ENCODE measurements at places on chromosomes 6 and 20.

GRCh38 chr6:85419046-85419759, 30.7 kb upstream of the NT5E start:
- DNase-seq, result no peak

DNA sequence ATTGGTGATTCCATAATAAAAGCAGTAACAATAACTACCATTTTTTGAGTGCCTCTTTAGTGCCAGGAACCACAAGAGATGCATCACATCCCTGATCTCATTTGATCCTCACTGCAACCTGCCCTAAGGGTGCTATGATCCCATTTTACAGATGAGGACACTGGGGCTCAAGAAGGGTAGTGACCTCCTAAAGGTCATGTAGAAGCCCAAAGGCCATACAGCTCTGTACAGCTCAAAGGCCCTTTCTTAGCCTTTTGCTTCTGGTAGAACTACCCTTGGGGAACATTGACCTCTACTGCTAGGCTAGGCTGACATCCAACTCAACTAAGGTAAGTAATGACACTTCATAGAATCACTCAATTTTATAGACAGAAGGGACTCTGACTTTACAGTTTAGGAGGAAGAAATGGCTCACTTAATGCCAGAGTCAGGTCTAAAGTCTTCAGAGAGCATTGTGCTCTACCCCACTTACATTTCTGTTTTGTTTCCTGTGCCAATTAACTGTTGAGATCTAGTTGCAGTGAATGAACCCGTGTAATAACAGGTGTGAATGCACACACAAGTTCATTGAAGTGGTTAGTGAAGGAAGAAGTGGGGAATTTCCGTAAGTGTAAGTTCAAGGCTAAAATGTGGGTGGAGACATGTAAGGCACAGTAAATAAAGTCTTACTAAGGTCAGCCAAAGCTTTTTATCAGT, 10.7 kb downstream of the SLC9A8 start:
- DNase-seq, result no peak

DNA sequence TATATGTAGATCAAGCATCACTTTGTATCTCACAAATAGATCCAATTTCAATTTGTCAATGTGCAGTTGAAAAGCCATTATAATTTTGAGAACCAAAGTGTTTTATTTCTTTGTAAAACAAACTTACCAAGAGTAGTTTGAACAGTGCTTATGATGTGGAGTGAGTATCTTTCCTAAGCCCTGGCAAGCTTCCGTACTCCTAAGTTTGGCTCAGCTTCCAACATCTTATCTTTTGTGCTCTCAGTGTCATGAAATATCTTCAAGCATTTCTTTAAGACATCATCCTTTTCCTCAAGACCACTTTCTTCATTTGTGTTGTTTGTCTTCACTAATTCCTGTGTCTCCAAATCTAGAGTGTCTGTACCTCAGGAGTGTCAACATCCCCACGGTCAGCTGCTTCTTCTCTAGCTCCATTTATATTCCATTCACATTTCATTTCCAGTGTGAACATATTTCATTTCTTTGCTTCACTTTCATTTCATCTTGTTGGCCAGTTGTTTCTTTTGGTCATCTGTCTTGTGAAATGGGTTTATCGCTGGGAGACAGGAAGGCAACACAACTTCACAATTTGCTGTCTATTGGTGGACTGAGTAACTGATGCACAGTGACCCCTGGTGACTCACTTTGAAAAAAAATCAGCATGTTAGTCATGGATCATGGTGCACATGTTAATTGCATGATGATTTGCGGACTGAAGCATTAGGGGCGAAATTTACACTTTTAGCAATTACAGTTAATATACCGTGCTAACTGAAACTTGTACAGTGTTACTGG, 36.9 kb downstream of the SLC24A3 start:
- DNase-seq, result no peak

DNA sequence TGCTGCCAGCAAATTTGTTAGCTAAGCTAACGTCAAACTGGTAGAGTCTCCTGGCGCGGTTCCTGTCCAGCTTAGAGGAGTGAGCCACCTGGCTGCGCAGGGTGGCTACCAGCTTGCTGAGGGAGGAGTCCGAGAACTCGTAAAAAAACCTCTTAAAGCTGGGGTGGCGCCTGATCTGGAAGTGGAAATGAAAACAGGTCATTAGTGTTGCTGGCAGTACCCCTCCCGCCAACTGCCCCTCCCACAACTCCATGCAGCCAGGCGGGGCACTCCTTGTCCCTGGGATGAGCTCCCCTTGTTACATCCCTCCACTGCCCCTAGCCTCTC, 17.3 kb downstream of the BNIP5 start:
- no peak for DNase-seq

DNA sequence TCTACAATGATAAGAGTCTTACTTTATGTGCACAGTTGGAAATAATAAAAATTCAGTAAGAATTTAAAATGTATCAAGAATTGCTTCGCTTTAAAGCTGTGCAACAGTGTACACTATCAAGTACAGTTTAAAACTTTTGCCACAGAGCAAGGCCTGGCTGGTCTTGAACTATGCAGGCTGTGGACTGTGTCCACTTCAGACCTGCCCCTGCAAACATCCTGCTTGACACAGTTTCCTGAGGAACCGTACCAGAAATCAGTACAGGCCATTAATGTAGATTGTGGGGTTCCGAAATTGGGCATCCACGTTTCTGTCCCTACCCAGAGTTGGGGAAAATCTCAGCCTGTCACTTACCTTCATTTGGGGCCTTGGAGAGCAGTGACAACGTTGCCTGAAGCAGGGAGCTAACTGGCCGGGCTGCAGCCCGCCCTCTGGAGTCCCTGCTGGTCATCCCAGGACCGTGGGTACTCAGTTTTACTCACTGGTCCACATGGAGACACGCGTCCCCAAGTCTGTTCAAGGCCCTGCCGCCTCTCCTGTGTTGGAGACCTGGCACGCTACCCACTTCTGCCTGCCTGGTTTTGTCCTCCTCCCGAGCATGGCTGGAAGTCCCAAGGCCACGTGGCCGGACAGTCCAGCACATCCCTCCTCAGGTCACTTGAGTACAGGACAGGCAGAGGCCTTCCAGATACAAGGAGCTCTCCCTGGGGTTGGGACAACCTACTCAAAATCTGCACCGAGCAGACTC, 8.4 kb downstream of the NINL start:
- no peak for DNase-seq

- DNase-seq, result peak; percentile 74
Measured at GRCh38 chr6:113632220-113632864, 224.8 kb upstream of the MARCKS start.

GRCh38 chr20:25360631-25361286, 29.9 kb downstream of the ABHD12 start:
- no peak for DNase-seq

DNA sequence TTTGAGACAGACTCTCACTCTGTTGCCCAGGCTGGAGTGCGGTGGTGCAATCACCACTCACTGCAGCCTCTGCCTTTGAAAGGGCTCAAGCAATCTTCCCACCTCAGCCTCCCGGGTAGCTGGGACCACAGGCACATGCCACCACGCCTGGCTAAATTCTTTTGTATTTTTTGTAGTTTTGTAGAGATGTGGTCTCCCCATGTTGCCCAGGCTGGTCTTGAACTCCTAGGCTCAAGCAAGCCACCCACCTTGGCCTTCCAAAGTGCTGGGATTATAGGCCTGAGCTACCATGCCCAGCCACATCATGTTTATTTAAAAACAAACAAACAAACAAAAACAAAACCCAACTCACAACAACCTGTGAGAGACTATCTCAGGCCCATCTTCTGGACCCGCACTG, 29.7 kb upstream of the APCDD1L start:
- no peak for DNase-seq

DNA sequence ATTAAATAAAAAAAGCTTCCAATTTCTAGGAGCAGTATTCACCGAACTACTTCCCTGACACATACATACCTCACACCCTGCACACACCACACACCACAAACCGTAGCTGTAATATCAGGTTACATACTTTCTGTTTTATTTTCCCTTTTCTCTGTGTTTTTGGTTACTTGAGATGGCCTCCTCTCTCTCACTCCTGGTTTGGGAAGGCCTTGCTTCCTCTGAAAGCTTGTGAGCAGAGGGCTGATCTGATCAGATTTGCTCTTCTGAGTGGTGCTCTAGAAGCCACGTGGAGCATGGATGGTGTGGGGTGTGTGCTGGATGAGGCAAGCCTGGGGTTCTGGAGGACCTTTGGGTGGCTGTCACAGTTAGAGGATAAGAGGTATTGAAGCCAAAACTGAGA, 20.9 kb downstream of the UTRN start:
- DNase-seq, result no peak

DNA sequence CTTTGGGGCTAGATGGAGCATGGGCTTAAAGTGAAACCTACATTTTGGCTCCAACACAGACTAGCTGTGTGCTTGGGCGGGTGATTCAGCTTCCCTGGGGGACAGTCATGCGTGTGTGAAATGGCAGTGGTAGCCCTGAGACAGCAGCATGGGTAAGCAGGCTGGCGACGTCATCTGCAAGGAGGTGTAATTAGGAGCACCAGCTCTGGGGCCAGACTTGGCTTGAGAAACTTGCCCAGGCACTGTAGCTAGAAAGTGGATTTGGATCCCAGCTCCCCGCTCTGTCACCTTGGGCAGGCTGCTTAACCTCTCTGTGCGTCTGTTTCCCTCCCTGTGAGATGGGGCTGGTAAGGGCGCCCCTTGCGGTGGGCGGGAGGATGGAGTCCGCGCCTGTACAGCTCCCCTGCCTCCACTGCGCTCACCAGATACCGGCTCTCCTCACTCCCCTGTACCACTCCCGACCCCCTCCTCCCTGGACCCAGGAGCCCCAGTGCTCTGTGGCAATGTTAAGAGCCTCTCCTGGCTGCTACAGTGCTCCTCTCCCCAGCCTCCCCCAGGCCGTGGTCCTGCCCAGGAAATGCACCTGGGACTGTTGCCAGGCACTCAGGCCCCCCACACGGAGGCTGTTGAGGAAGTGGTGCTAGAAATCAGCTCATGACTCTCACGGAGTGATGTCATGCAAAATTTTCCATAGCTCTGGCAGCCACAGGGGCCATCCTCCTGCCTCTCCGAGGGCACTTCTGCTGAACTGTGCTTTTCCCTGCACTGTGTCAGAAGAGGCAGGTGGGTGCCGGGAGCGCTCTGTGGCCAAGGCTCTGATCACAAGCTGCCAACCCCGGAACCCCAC, 44.6 kb downstream of the SYNJ2 start:
- peak; percentile 53 for DNase-seq

DNA sequence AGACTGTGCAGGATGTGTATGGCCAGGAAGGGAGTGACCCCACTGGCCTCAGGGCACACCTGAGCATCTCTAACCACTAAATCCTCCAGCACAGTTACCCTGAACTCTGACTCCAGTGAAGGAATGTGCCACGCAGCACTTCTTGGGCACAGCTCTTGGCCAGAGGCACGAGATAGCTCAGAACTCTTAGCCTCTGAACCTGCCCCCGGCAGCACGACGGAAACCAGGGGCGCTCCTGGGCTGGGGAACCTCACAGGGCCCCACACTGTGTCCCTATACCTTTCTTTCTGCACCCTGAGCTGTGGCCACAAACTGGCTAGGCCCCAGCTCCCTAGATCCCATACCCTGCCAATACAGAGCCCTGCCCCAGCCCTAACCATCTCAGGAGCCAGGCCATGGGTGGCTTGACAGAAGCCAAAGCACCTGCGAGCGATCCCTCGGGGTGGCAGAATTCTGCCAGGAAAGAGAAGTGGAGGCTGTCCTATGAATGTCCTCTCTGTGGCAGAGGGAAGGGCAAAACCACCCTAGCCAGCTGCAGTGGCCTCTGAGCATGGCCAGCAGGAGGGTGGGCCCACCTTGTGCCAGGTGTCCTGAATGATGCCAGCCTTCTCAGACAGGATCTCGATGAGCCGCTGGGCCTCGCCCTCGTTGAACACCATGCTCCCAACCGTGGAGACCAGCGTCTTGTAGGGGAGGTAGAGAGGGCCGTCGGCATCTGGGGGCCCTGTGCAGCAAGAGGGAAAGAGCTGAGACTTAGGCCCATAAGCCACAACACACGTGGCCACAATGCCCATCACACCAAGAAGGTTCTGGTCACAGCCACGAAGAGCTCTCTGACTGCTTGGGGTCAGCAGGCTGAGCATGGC, 39.4 kb downstream of the RRBP1 start:
- DNase-seq, result no peak

DNA sequence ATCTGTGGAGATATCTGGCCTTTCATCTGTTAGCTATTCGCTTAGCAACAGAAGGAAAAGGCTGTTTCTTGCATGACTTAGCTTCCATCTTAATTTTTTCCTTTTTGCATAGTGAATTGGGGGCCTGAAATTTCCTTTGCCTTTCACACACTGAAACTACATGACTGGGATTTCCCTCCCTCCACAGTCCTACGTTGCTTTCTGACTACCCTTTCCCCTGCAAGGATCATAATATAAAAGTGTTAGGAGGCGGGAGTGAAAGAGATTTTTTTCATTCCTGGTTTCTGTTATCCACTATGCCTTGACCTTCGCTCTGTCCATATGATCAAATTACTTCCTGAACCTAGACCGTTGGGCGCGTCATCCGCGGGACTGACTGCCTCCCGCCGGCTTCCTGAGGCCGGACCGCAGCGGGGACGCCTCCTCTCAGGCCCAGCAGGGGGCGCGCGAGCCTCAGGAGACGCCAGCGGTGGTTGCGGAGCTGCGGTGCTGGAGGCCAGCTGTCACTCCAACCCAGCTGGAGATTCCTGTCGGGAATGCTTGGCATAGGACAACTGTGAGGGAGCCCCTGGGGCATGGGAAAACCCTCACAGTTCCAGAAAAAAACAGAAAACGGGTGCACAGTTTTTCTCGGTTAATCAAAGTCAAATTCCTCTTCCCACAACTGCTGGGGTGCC, 55.6 kb downstream of the MEP1A start:
- peak; percentile 85 for DNase-seq

- no peak for DNase-seq
Measured at GRCh38 chr6:165861226-165861625, 198.2 kb upstream of the PDE10A start.

GRCh38 chr20:63889241-63890200, 5.4 kb upstream of the DNAJC5 start:
- DNase-seq, result peak; percentile 45

DNA sequence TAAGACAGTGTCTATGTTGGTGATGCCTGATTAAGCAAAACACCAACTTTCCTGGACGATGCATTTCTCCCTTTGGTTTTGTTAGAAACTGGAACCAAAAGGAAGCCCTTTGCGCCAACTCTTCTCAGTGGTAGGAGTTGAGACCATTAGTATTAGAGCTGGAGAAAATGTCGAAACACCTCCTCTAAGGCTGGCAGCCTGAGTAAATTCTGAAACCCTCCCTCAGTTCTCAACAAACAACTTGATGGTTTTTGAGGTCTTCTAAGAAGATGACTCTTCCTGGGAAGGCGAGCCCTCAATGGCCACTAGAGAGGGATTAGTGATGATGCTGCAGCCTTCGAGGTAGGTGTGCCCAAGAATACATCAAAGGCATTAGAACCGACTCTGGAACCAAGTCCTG, 78.4 kb upstream of the CCN6 start:
- no peak for DNase-seq

DNA sequence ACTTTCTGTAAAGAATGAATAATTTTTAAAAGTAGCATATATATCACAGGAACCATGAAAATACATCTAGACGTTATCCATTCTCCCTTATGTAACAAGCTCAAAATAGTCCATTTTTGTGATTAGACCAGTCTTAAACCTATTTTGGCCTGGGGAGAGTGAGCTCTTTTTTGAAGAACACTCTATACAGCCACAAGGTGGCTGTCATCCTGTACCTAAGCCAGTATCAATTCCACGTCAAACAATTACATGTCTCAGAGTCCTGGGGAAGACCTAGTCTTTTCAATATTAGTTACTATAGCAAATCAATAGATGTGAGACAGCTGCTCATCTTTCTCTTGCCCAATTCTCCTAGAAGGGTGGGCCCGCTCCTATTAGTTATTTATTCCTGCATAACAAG, 28.4 kb downstream of the FBXO5 start:
- DNase-seq, result no peak

Measured in PC-9 (cell line).